ENCODE measurements at places on chromosomes 3 and 15. TPM values are rescaled to one million over a fixed set of nuclear protein-coding genes. Genes with fewer than 3 reads are reported as not detected.

Gene CCDC39
- not detected for total RNA-seq

Gene PGBD4
- 1.4 TPM for total RNA-seq

Gene PLA2G4D
- not detected for total RNA-seq

Gene ALG1L2
- total RNA-seq = 0.41 TPM

Gene TMC3
- 0.22 TPM for total RNA-seq

GRCh38 chr3:57598765-57599360, 1.7 kb upstream of the ARF4 start:
- DNase-seq = no peak

GRCh38 chr3:56837196-56837955, 35.6 kb upstream of the ARHGEF3 start:
- DNase-seq = no peak

DNA sequence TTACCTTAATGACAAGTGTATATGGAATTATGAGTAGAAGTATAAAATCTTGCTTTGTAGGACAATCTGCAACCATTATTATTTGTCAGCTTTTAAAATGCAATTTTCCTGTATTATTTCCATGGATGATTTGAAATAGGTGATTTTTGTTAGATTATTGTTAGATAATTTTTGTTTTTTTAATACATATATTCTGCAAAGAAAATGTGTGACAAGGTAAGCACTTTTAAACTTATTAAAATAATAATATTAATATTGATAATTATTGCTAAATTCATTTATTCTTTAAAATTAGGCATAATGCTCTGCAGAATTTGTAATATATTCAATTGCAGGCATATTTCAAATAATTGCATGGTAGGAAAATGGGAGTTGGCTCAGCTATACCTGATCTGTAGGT, 329.5 kb downstream of the CADM2 start:
- no peak for DNase-seq

DNA sequence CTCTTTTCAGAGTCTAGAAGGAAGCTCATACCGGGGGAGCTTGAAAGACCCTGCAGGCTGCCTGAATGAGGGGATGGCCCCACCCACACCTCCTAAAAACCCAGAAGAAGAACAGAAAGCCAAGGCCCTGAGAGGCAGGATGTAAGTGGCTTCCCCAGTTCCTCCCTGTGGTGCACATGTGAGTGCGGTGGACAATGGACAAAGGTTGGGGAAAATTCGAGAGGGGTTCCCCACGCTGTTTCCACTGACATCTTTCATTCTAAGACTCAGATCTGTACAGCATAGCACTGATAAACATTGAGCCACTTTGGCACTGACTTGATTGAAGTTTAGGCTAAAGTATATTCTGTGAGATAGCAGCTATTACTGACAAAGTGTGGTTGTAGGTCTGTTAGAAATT, 79.5 kb upstream of the UMPS start:
- DNase-seq = no peak

DNA sequence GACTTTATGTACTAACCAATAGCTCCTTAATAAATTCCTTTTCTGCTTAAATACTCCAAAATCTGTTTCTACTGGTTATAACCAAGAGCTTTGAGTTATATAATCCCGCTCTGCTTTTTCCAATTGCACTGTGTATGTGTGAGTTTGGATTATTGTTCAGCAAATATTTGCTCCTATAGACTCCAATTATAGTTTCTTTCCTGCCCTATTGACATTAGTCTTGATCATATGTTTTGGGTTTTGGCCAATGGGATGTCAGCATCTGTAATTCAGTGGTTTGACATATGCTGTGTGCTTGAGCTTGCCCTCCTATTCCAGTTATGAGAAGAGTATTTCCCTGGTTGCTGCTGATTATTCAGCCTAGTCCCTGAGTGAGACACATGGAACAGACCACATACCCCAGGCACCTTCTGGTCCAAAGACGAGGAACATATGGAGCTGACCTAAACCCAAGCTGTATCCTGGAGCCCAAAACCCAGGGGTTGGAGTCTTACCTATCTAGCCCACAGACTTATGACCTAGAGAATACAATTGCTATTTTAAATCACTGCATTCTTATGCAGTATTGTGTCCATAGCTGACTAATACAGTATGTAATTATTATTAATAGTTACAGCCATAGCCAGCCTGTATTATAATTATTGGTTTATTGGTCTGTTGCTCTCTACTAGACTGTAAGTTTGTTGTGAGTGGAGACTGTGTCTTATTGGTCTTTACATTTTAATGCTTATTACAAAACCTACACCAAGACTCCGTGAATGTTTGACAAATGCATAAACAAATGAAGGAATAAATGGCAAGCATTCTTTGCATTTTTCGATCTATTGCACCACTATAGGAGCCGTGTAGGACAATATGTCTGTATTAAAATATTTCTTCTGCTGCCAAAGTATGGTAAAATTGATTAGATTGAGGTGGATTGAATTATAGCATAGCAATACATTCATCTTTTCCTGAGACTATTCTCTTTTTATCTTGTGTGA, 11.7 kb upstream of the ZNF280D start:
- DNase-seq = no peak
